ENCODE measurements at places on chromosomes 13 and 19.

- no peaks in the 10 kb centered on the region for H3K27me3 ChIP-seq
- peak overlapping the region; percentile 74 for H3K4me3 ChIP-seq
- no peaks in the 10 kb centered on the region for H3K36me3 ChIP-seq
- no peak for DNase-seq
- H3K4me1 ChIP-seq, result peaks cover 17% of the 10 kb centered on the region
- peak overlapping the region; percentile 72 for H3K27ac ChIP-seq
Observed at GRCh38 chr19:19137556-19138108, 646 bp downstream of the TMEM161A start.

- DNase-seq, result no peak
- H3K27ac ChIP-seq, result no peak overlapping the region
- H3K4me3 ChIP-seq, result no peak overlapping the region
- H3K27me3 ChIP-seq, result no peaks in the 10 kb centered on the region
- H3K36me3 ChIP-seq, result no peaks in the 10 kb centered on the region
Observed at GRCh38 chr13:65650321-65650720, 1579.8 kb downstream of the PCDH9 start.

DNA sequence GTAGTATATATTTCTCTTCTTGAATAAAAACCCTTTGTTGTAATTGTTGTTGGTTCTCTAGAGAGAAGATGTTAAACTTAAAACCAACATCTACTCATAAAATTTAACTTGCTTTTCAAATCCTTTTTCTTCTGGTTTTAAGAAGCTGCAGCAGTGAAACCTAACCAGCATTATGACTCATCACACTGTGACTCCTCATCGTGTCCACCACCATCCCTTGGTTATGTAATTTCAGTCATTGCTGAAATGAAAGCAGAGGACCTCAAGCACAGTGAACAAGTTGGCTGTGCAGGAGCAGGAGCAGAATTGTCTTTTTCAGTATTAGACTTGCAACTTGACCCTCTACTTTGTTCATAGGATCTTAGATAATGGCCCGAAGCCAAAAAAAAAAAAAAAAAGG, 64.9 kb upstream of the HTR2A start:
- no peaks in the 10 kb centered on the region for H3K27me3 ChIP-seq
- H3K4me1 ChIP-seq, result no peaks in the 10 kb centered on the region
- H3K36me3 ChIP-seq, result no peaks in the 10 kb centered on the region
- H3K27ac ChIP-seq, result no peak overlapping the region

GRCh38 chr13:49553888-49554287, 31.5 kb downstream of the RCBTB1 start:
- no peak overlapping the region for H3K27ac ChIP-seq
- H3K4me1 ChIP-seq, result no peaks in the 10 kb centered on the region
- H3K27me3 ChIP-seq, result no peaks in the 10 kb centered on the region
- no peak overlapping the region for H3K4me3 ChIP-seq
- no peak for DNase-seq
- peaks cover 18% of the 10 kb centered on the region for H3K36me3 ChIP-seq

DNA sequence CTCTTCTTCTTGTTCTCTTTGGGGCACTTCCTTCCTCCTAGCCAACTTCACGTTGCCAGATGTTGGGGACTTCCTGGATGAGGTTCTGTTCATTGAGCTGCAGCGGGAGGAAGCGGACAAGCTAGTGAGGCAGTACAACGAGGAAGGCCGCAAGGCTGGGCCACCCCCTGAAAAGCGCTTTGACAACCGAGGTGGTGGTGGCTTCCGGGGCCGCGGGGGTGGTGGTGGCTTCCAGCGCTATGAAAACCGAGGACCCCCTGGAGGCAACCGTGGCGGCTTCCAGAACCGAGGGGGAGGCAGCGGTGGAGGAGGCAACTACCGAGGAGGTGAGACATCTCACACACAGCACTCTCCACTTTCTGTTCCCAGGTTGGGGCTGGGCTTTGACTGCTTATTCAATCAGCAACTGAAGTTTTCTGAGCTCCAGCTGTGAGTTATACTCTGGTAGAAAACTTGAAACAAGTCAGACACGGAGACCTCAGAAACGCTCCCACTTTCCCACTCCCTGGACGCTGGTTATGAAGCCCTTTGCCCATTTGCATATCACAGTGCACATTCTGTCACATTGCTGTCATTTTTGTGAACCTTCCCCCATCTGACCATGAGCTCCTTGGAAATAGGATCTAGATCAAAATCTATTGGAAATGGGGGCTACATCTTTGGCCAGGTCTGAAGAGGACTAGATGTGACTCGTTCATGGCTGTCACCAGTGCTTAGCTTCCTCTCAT, 7.2 kb upstream of the CCDC97 start:
- peak overlapping the region; percentile 45 for H3K4me3 ChIP-seq
- no peaks in the 10 kb centered on the region for H3K27me3 ChIP-seq
- peaks cover 55% of the 10 kb centered on the region for H3K36me3 ChIP-seq
- H3K4me1 ChIP-seq, result peaks cover 99% of the 10 kb centered on the region
- peak; percentile 63 for DNase-seq
